Right renal cortex interstitium (tissue), 3 donors: ENCODE measurements at places on chromosomes 2 and 18. TPM values are rescaled to one million over a fixed set of nuclear protein-coding genes. Genes with fewer than 3 reads are reported as not detected.

The CRYBA2 gene
- not detected for polyA plus RNA-seq

GRCh38 chr18:59148192-59148591, 8.5 kb downstream of the SEC11C start:
- no peak for DNase-seq

The BCL2 gene
- 23.5 TPM for polyA plus RNA-seq

- DNase-seq = no peak
Measured at GRCh38 chr2:8576525-8577167, 105.2 kb upstream of the ID2 start.

The GPR35 gene
- 1.2 TPM for polyA plus RNA-seq

- no peak for DNase-seq
Measured at GRCh38 chr2:230457073-230457768, 41.2 kb downstream of the SP100 start.

The ITPRIPL1 gene
- polyA plus RNA-seq = 4.1 TPM

The CAPN14 gene
- 0.04 TPM for polyA plus RNA-seq

GRCh38 chr2:160505256-160505655, 11.6 kb upstream of the RBMS1 start:
- DNase-seq = no peak

DNA sequence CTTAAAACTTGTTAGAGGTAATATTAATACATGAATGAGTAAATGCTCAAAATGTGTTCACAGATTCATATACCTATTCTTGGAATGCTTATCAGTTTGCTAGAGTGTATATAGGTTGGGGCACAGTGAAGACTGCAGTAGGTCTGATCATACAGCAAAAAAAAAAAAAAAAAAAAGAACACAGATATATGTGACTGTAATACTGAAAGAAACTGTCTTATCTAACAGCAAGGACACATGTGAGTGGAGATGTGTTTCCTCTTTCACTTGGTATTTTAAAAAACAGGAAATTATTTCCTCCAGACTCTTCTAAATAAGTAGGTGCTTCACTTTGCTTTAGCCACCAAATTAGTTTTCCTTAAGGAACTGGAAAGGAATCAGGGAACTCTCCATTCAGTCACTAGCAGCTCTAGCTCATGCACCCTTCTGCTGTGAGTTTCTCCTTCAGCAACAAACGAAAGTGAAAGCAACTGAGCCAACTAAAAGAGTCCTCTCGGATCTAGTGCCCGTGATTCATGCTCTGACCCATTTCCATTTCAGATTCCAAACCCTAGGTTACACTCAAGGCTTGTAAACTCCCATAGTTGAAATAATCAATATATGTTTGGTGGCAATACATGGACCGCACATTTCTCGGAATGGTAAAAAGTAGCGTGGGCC, 98.5 kb downstream of the DSEL start:
- DNase-seq = no peak

The RIT2 gene
- polyA plus RNA-seq = not detected

DNA sequence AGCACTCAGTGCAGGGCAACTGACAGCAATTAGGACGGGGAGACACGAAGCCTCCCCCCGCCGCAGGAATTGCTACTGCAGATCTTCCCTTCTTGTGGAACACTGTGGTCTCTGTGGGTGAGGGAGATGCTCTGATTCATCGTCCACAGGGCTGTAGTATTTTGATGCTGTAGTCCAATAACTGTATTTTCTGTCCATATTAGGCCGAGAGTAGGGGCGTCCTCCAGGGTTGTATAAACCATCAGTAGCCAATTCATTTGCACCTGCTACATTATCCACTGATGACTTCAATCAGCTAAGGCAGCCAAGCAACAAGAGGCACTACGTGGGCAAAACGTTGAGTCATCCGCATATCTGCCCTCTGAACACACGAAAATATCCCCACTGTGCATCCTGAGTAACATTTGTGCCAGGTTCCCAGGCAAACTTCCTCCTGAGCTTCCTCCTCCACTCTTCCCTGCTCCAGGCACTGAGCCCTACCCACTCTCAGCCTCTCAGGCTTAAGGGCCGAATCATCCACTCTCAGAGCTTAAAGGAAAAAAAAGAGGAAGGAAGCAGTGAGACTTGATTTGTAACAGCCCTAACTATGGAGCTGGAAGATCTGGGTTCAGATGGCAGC, 62.1 kb downstream of the LBH start:
- no peak for DNase-seq

- DNase-seq = no peak
Measured at GRCh38 chr2:139000131-139000785, 220.1 kb upstream of the NXPH2 start.

The POMC gene
- polyA plus RNA-seq = 5.8 TPM

DNA sequence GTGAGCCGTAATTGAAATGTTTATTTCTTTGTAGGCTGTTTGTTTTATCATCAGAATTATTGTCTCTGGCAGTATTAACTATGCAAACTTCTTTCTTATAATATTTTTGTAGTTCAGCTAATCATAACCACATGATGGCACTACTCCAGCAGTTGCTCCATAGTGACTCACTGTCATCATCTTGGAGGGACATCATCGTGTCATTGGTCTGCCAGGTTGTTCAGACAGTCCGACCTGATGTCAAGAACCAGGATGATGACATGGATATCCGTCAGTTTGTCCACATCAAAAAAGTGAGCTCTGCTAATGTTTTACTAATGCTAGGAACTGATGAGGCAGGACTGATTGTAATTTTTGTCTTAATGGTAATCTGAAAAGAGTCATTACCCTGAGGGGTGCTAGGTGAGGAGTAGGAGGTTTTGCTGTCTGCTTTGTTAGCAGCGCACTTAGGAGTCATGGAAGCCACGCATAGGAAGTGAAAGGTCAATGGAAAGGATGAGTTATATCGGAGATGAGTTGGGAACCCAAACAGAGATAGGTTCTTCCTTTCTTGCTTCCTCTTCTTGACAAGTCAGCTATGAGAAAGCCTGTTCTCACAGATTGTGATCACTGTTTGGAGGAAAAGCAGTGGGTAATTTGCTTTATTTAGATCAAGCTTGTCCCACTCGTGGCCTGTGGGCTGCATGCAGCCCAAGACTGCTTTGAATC, 49.2 kb downstream of the PIKFYVE start:
- DNase-seq = no peak

DNA sequence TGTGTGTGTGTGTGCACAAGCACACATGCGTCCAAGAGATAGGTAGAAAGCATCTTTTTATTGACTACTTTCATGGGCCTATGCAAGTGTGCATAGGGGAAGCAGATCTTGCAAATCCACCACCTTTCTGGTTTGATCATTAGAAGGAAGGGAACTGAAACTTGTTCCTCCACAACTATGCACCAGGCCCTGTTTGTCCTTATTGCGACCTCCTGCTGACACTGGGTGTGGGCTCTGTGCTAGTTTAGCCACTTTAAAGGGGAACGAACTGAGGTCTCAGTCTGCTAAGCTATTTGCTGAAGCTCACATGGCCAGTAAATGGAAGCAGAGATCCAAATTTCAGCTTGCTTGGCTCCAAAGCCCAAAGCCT, 32.1 kb upstream of the INSIG2 start:
- DNase-seq = no peak

DNA sequence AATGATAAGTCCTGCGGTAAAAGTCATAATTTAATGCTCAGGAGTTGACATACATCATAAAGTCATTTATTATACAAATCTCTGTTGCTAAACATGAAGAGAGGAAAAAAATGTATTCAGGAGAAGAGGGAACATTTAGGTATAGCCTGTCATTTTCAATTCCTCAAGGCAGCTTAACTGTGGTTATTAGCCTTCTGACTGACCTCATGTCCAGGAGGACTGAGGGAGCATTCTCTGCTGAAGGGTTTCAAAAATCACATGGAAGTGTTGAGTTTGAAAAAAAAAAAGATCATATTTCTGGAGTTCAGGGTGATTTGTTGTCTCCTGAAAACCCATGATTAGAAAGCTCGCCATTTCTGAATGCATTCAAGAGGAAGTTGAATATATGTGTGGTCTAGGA, 1371.1 kb upstream of the LRRTM1 start:
- DNase-seq = no peak

The C18orf32 gene
- 31.3 TPM for polyA plus RNA-seq

DNA sequence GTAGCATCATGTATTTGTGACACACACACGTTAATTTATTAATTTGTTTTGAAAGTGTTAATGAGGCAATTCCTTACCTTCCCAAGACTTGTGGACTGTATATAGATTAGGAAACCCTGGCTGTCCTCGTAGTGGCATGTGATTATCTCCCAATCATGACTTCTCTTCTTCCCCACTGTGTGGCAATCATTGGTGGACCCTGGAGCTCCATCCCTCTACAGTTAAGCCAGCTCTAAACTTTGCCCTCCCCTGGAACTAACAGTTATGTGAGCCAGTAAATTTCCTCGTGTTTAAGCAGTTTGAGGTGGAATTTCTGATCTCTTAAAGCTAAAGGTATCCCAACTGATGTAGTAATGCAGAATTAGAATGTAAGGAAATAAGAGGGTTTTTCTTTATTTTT, 22.0 kb downstream of the GALNT1 start:
- no peak for DNase-seq

DNA sequence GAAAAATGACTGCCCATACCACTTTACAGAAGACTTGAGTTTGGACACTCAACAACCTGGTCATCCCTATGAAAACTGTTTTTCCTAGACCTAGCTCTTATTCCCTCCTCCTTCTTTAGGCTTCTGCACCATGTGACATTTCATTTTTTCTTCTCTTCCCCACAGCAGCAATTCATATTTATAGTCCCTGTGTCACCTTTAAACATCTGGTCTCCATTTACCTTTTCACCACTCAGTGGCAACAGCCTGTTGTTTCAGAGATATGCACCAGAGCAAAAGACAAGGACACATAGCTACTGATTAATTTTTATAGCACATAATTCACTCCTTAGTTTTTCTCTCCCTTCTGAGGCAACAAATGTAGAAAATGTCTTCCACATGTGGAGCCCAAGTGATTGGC, 118.7 kb downstream of the RIT2 start:
- DNase-seq = no peak

DNA sequence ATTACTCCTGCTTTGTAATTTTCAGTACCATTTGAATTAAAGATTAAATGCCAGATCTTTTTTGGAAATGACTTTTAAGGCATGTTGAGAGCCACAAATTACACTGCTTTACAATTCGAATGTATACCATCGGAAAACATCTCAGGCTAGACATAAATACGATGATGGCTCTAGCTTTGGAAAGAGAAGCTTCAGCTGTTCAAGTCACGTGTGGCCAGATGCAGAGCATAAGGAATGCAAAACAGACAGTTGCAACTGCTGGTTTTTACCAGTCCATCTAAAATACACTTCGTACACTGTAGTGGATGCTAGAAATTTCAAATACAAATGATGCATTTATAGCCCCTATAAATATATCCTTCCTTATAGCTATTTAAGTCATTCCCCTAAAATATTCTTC, 8.0 kb downstream of the ZNF516 start:
- no peak for DNase-seq

GRCh38 chr2:208183972-208184705, 5.7 kb downstream of the C2orf80 start:
- no peak for DNase-seq

DNA sequence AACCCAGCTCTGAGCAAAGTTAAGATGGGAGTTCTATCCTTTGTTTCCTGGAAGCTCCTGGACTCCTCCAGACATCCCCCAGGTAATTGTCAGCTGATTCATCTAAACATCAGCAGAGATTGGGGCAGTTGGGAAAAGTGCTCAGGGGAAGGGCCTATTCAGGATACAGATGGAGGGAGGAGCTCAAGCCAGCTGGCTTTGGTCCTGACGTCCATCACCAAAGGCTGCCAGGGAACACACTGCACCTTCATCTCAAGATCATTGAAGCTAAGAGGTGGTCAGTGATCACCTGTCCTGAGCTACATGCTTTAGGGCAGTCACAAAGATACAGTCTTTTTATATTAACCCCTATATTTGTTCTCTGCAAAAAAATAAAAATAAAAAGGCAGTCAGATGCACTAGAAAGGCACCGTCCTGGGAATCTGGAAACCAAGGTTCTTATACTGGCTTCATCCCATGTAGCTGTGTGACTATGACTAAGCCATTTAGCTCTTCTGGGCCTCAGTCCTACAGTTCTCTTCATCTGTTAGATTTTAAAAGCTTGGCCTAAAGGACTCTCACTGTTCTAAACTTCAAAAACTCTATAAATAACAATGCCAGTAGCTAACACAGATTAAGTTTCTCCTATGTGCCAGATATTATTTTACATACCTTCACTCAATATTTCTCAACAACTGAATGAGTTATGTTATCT, 446.5 kb downstream of the BCL11A start:
- no peak for DNase-seq

DNA sequence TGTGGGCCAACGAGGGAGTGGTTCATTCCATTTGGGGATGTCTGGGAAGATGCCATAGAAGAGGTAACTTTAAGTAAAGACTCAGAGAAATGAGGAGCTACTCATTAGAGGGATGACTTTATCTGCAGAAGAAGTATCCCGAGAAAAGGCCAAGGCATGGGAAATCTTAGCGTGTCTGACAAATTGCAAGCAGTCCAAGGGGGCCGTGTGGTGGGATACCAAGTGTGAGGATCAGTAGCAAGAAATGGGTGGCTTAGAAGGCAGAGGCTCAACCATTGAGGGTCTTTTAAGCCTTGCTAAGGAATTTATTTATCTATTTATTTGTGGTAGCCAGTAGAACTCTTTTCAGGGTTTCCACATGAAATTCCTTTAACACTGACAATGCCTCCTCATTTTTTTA, 436.4 kb downstream of the RNF144A start:
- no peak for DNase-seq
